ENCODE measurements at places on chromosomes 11 and 22.

GRCh38 chr11:2406878-2407410 lies 6.4 kb downstream of the TSSC4 start:
- no peak for DNase-seq

DNA sequence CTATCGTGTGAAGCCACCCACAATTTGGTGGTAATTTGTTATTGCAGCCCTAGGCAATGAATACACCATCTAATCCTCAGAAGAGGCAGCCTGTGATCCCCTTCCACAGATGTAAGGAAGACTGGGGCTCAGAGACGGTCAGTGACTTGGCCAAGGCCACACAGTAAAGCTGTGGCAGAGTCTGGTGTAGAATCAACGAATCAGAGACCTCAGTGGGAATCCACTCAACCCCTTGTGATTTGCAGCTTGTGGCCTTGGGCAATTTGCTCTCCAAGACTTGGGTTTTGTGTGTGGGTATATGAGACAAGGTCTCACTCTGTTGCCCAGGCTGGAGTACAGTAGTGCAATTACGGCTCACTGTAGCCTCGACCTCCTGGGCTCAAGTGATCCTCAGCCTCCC lies 1.9 kb downstream of the LGALS2 start:
- no peak for DNase-seq

DNA sequence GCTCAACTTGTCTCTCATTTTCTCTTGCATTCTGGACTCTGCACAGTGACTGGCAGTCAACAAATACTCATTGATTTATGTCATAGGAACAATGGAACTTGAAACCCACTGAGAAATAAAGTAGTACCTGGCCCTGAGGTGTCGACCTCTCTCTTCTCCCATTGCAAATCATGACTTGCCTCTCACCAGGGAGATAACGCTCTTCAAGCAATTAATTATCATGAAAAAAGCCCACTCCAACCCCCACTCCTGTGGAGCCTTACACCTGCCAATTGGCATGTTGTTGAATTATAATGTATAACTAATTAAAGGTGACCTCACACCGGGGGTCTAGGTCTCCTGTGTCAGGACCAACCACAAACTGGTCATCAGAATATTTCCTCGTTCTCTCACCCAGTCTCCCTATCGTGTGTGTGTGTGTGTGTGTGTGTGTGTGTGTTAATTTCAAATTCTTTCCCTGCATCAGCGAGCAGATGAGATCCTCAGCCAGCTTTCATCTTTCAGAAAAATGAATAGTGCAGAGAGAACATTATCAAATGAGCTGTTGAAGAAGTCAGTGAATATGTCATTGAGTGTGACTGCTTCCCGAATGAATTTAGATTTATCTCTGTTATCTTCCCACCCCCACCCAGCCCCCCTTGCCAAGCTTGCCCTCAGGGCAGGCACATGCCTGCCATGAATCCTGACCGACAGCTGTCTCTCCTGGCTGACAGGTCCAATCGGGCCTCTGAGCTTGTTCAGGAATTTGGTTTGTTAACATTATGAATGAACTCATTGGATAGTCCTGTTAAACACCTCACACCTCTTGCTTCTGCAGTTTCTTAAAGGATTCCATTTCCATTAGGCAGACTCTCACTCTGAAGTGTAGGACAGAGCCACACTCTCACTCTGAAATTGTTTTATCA lies 357.4 kb downstream of the INSC start:
- DNase-seq = no peak

DNA sequence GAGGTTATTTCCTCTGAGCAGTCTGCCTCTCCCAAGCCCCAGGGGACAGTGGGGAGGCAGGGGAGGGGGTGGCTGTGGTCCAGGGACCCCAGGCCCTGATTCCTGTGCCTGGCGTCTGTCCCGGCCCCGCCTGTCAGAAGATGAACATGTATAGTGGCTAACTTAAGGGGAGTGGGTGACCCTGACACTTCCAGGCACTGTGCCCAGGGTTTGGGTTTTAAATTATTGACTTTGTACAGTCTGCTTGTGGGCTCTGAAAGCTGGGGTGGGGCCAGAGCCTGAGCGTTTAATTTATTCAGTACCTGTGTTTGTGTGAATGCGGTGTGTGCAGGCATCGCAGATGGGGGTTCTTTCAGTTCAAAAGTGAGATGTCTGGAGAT lies 3.1 kb downstream of the PIM3 start:
- no peak for DNase-seq

DNA sequence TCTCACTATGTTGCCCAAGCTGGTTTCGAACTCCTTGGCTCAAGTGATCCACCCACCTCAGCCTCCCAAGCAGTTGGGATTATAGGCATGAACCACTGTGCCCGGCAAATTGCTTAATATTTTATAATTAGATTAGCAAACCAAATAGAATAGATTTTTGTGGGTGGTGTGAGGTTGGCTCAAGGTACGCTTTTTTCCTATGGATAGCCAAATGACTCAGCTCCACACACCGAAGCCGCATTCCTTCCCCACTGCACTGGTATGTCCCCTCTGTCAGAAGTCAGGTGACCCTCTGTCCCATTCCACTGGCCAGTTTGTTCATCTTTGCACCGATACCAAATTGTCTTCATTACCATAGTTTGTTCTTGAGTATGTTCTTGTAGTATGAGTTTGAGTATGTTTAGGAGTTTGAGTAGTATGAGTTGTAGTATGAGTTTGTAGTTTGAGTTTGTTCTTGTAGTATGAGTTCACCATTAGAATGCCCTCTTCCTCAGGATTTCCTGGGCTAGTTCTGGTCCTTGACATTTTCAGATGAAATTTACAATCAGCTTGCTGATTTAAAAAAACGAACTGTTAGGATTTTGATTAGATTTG lies 19.4 kb downstream of the SUSD2 start:
- DNase-seq = no peak

DNA sequence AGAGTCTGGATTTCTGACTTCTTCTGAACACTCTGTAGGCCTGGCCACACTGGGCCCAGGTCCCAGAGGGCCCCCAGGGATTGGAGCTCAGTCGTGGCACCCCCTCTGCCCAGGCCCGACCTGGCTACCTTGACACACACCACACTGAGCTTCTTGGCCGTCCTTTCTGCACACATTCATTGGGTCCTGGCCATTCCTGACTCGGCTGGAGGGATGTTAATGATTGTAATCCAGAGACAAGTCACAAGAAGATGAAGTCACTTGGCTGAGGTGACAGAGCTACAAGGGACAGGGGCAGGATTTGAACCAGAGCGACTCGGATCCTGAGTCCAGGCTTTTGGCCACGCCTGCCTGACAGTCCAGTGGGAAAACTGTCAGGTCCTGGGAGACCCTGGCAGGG lies 23.9 kb upstream of the PDGFB start:
- DNase-seq = no peak

DNA sequence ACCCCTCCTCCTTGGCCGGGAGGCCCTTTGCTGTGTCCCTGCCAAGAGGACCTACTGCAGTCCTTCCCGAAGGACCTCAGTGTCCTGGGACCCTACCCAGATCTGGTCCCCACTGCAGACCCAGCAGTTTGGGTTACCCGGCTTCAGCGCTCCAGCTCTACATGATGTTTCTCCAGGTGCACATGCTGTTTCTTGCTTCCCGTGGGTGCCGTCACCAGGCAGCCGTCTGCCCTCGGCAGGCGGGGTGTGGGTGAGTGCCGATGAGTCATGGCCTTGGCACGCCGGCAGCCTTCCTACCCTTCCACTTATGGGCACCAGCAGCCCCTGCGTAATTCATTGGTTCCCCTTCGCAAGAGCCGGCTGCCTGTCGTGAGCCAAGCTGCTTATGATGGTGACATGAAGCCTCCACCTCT lies 101.8 kb downstream of the BCR start:
- DNase-seq = no peak

DNA sequence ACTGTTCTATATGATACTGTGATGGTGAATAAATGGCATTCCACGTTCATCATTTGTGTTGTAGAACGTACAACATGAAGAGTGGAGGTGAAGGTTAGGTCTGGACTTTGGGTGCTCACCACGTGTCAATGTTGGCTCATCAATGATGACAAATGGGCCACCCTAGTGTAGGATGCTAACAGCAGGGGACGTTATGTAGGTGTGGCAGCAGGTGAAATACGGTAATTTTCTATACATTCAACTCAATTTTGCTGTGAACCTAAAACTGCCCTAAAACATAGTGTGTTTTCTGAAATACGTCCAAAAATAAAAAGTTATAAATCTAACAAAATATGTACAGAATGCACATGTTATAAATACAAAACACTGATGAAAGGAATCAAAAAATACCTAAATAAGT lies 6.2 kb downstream of the KRTAP5-6 start:
- no peak for DNase-seq

DNA sequence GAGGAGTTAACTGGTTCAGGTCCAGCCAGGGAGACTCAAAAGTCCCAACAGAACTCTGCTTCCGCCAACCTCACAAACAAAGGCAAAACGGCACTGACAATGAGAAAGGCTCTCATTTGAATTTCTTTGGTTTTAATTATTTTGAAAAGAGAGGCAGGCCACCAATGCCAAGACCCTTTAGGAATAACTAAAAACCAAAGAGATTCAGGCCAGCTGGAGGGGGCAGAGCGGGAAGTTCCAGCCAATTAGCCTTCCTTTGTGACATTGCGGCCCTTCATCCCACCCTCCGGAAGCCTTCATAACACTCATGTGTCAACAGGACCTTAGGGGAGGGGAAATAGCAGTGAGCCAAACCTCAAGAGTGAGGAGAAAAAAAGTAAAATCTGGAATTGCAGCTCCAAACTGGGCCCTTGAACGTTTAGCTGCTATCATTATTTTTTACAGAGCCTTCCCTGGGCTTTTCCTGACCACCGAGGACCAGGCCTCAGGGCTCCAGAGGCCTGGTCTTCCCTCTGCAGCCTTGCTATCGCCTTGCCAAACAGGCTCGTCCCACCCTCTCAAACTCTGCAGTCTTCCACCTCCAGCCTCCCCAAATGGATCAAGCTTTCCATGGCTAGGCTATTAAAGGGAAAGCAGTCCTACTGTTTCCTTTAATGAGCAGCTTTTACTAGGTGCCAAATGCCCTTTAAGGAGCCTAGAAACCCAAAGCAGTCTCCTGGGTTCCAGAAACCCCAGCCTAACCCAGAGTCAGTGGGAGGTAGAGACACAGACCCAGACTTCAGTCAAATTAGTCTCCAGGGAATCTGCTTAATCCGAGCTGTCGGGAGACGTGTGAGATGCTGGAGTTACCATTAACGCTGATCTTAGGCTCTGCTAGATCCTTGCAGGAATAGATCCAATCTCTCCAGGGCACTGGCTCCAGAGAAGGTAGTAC lies 114.2 kb downstream of the CCDC34 start:
- no peak for DNase-seq

GRCh38 chr11:3995949-3996554 lies 98.5 kb upstream of the RRM1 start:
- DNase-seq = no peak

DNA sequence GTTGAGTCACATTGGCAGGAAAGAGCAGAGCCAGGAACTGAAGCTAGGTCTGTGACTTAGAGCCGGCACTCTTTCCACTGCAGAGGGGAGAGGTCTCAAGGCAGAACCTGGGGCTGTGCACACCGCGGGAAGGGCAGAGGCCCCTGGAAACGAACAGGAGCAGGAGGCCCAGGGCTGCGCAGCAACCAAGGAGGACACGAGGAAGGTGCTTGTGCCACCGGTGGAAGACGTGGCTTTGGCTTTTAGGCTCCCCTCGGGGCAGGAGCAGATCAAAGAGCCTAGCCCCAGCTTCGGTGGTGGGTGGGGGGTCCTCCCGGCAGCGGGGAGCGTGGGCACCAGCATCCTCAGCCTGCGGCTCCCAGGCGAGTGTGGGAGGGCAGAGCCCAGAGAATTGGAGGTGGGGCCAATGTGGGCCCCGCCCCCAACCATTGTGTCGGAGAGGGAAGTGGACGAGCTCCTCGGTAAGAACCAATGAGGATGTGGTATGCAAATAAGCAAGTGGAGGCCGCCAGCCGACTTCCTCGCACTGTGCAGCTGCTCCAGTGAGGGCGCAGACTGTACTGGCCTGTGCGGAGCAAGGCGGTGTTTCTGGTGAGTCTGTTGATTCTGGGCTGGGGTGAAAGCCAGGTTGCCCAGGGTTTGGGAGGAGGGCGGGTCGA lies at the start of gene CCDC116:
CCDC116 (plus strand) TSS at position 524 of the 659 bp plus-strand sequence. CDS start 422 bp downstream, outside the sequence.
- no peak for DNase-seq

GRCh38 chr11:76406359-76406758 lies 25.2 kb downstream of the GVQW3 start:
- no peak for DNase-seq

DNA sequence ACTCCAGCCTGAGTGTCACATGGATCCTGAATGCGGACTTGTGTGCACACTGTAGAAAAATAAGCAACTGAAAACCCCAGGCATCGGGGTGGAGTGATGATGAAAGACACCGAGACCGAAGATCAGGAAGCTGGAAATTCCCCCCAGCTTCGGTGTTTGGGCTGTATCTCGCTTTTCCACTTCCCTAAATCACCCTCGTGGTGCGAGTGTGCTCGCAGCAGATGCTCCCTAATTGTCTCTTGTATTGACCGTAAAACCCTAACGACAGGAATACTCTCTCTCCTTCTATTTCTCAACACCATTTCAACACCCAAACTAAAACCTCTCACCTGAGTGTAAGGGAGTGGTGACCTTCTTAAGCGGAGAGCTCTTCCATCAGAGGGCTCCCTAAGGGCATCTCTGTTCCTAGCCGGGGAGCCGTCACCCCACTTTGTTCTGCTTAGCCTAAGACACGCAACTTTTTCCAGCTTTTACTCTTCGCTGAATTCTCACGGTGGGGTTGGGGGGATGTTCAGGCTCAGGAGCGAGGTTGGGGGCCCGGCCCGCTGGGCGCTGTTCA lies 635 bp upstream of the GRK3 start:
- DNase-seq = no peak

DNA sequence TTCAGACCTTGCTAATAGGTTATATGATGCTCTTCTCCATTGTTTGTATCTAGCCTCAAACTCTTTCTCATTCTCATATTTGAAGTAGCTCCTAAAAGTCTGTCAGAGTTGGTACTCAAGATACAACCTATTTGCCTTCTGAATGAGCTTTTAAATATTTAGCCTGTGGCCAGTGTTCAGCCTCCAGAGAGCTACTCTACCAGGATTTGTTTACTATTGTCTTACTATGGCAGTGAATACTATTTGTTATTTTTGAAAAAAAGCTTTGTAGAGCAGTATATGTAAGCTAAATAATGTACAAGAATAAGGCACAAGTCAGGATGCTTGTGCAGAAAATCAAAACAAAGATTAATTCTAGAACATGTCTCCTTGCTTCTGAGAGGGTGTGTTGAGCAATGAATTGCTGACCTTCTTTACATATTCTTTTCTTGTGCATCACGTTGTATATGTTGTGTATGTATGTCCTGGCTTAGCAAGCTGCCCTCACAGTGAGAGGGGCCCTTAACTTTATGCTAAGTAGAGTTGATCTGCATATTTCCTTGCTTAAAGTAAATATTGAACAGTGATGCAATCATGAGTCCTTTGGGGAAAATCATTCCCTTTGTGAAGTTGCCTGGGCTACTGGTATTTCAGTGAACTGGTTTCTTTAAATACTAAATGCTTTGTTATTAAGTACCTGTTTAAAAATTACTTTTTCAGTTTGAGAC lies 438.0 kb downstream of the LUZP2 start:
- DNase-seq = no peak
